ENCODE measurements at places on chromosomes 16 and 17.

GRCh38 chr17:19650826-19651225 lies 2.3 kb downstream of the ALDH3A2 start:
- DNase-seq: no peak

GRCh38 chr17:57213180-57213825 lies 43.0 kb upstream of the MSI2 start:
- no peak for DNase-seq

DNA sequence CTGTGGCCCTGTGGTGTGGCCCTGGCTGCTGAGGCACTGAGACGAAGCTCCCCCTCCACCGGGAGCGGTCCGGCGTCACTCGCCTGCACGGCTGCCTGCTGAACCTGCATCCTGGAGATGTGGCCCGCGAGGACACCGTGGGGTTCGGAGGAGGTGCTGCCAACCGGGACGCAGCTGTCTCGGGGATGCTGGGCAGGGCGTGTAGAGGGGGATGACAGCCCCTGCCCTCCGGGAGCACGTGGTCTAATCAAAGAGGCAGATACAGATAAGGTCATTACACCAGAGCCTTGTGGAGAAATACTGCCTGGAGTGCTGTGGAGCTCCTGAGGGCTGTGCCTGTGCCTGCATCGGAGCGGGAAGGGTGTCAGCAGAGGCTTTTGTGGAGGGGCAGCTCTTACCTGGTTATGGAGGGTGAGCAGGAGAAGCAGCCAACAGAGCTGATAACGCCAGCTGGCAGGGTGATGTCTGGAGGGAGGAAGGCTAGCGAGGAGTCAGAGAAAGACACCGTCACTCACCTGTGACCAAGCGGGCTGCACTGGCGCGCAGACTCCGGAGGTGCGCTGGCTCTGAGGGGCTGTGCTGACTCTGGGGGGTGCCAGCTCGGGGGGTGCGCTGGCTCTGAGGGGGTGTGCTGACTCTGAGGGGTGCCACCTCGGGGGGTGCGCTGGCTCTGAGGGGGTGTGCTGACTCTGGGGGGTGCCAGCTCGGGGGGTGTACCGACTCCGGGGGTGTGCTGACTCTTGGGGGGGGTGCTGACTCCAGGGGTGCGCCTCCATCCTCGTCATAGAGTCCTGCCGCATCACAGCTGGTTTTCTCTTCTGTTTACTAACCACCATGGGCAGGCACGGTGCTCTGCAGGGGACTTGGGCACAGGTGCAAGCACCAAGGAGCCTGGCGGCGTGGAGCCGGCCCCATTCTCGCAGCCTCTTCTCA lies 104.7 kb upstream of the CHMP6 start:
- DNase-seq: no peak

- no peak for DNase-seq
These were observed 9.1 kb downstream of the USP31 start for GRCh38 chr16:23140107-23140506.

- peak; percentile 2 for DNase-seq
These were observed 44.3 kb upstream of the CHMP6 start for GRCh38 chr17:80947200-80947940.

- DNase-seq: no peak
These were observed 42.1 kb downstream of the CYB5B start for GRCh38 chr16:69466547-69466946.

DNA sequence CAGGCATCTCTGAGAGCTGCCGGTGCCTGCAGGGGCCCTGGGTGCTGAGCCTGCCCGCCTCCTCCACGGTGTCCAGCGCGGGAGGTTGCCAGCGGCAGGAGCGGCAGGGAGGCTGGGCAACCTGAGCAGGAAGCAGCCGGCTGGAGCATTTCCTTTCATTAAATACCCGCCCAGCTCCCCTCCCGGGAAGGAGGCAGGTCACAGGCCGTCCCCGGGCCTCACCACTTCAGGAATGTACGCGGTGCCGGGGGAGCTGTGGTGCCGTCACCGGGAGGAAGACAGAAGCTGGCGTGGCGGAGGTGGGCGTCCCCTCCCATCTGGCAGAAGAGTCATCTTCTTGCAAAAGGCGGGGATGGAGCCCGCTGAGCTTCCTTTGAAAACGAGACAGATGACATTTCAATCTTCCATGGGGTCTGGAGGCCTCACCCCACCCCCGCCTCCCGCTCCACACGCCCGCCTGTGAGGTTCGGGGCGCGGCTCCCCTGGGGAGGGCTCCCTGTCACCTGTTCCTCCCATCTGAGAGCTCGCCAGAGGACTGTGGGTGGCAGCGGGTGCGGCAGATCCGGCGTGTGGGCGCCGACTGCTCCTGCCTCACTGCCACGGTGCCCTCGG lies 16.0 kb downstream of the SOX8 start:
- DNase-seq: peak; percentile 48

GRCh38 chr16:27786923-27787625 lies 237.1 kb downstream of the KATNIP start:
- DNase-seq: no peak

GRCh38 chr17:78168903-78169793 lies 767 bp downstream of the SYNGR2 start:
- DNase-seq: peak; percentile 69

- no peak for DNase-seq
These were observed 119.1 kb downstream of the FTO start for GRCh38 chr16:53822936-53823529.

DNA sequence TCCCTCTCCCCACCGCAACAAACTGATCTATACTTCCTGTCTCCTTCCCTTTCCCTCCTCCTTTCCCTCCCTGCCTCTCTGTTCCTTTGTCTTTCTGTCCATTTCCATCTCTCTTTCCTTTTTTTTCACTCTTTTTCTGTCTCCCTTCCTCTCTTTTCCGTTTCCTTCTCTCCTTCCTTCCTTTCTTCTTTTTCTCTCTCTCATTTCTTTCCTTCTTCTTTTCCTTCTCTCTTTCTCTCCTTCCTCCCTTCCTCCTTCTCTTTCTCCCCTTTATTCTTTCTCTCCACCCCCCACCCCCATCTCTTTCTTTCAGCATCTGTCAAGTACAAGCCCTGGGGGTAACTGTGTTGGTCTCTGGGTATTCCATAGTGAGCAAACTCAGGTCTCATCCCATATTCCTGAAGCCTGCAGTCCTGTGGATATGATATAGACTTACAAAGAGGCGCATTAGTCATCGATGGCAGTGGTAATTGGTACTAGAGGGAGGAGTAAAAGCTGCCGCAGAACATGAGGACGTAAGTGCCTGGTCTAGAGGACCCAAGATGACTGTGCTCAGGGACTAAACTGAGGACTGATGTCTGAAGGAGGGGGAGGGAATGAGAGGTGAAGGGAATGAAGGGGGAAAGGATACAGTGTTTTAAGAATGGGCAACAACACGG lies 50.4 kb downstream of the VAT1L start:
- no peak for DNase-seq

- no peak for DNase-seq
These were observed 26.2 kb upstream of the RFFL start for GRCh38 chr17:35089586-35090296.

DNA sequence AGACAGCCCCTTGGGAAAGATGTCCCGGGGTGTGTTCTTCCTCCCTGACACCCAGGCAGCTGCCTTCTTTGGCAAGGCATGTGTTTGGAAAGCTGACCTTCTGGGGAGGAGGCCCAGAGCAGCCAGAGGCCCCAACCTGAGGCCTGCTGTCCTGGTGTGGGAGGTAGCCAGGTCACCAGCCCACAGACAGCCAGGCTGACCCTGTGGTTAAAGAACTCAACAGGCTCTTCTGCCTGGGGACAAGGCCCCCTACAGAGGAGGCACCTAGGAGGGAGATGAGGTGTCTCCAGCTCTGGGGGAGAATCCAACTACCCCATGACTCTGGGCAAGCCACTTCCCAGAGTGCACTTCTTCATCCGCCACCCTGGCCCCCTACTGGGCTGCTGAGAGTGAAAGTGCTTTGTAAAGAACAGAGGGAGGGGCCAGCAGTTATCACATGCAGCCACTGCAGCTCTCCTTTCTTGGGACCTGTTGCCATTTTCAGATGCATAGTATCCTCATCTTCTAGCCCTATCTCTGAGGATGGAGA lies 13.1 kb upstream of the SREBF1 start:
- peak; percentile 52 for DNase-seq

GRCh38 chr16:1825864-1826690 lies 548 bp downstream of the HAGH start:
- DNase-seq: peak; percentile 66

- no peak for DNase-seq
These were observed 9.5 kb upstream of the TEKT3 start for GRCh38 chr17:15350777-15351477.

- DNase-seq: no peak
These were observed 29.2 kb downstream of the SOCS3 start for GRCh38 chr17:78330570-78331224.

DNA sequence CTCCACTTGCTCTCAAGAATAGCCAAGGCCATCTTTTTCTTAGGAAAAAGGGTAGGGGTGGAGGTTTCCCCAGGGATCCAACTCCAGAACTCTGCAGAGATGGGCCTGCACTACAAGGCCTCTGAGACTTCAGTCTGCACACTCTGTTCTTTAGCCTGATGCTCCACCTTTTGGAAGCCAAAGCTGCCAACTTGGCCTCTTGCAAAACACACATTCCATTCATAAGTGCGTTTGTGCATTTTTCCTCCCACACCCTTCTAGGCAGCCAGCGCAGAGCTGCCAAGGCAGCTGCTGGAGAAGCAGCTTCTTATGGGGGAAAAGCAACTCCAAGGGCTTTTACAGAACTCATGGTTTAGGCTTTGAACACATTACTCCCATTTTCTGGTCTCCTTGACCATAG lies 45.3 kb downstream of the REXO5 start:
- DNase-seq: peak; percentile 54

- DNase-seq: peak; percentile 77
These were observed 7.8 kb upstream of the PDK2 start for GRCh38 chr17:50087246-50087911.

DNA sequence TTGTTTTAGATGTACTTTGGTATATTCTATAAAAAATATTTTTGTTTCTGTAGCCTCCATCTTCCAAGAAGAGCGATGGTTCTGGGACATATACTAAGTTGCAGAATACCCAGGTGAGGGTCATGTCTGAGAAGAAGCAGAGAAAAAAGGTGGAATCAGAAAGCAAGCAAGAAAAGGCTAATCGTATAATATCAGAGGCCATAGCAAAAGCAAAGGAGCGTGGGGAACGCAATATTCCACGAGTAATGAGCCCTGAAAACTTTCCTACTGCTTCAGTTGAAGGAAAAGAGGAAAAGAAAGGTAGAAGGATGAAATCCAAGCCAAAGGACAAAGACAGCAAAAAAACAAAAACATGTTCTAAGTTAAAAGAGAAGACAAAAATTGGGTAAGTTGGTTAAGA lies 154.6 kb downstream of the CHD9 start:
- DNase-seq: no peak

DNA sequence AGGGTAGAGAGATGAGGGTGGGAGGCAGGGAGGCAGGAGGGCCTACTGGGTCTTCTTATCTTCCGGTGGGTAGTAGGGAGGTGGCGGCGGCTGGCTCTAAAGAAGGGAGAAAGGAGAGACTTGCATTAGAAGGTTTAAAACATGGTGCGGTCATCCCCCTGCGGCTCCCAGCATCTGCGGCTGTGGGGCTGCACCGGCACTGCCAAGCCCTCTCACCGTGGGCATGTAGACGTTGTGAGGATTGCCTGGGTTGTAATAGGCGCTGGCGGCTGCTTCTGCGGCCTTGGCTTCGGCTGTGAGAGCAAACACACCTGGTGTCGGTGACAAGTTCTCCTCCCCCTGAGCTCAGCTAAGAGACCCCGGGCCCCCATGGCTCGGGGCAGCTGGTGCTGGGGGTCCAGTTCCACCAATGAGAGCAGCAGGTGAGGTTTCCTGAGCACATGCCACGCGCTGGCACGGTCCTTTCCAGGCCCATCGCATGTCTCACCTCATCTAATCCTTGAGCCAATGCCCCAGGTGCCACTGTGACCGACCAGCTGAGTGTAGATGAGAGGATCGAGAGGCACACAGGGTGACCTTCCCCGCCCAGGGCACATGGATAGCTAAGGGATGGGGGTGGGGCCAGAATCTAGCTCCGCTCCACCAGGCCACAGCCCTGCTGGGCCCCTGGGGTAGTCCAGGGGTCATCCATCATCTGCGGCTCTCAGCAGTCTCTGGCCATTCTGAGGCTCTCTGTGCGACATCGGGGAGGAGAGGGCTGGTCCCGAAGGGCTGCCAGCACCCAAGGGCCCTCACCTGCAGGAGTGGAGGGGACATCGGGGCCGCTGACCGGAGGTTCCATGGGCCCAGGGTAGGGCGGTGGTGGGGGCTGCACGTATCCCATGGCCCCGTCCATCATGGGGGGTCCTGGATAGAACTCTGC lies 2.7 kb upstream of the UNC13D start:
- peak; percentile 92 for DNase-seq

DNA sequence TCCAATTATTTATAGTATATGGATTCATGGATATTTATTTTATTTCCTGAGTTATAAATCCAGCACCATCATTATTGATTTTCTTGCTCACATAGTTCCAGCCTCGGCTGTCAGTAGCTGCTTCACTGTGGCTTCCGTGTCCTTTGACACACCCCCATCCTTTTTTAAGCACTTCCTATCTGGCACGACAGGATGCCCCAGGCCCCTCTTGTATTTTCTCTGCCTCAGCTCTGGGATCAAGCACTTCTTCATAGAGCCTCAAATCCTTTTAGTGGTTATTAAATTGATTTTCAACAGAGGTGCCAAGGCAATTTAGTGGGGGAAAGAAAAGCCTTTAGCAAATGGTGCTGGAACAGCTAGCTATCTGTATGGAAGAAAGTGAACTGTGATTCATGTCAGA lies 59.8 kb downstream of the GAN start:
- no peak for DNase-seq

DNA sequence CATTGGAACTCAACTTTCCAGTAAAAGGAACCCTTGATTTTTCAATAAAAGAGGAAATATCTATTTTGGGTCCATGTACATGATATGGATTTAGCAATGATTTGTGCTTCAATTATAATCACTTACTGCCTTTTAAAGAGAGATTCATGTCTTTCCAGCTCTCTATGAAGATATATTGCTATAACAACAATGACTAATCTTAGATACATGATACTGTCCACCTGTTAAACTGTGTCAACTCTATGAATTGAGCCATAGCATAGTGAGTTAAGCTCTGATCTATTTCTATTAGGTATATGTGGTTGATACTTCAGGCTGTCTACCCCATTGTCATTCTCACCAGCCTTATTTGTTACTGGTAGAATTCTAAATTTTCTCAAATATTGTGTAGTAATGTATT lies 15.0 kb upstream of the MPHOSPH6 start:
- DNase-seq: no peak

DNA sequence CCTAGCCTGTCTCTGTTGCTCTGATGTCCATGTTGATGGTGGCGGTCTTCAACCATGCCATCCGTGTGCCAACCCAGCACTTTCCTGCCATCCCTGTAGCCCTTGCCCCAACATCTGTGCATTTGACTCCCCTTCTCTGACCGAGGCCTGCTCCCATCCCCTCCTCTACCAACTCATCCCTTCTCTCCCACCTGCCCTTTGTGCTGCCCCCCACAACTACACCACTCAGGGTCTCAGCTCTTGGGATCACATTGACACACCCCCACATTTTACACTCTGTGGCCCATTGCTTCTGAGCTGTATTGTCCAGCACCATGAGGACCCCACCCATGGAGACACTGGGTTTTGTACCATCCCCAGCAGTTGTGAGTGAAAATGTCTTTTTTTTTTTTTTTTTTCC lies 11.6 kb downstream of the HS3ST3B1 start:
- DNase-seq: no peak

- DNase-seq: no peak
These were observed 46.1 kb downstream of the KCNJ16 start for GRCh38 chr17:70121126-70121525.
